ENCODE measurements at places on chromosomes 4 and X.

- DNase-seq: no peak
Measured at GRCh38 chr4:151905197-151905596, 144.4 kb upstream of the GATB start.

GRCh38 chrX:150854856-150855255 is 43.6 kb downstream of the CD99L2 start:
- no peak for DNase-seq

GRCh38 chrX:340641-341423 is 22.2 kb upstream of the GTPBP6 start:
- DNase-seq: no peak

DNA sequence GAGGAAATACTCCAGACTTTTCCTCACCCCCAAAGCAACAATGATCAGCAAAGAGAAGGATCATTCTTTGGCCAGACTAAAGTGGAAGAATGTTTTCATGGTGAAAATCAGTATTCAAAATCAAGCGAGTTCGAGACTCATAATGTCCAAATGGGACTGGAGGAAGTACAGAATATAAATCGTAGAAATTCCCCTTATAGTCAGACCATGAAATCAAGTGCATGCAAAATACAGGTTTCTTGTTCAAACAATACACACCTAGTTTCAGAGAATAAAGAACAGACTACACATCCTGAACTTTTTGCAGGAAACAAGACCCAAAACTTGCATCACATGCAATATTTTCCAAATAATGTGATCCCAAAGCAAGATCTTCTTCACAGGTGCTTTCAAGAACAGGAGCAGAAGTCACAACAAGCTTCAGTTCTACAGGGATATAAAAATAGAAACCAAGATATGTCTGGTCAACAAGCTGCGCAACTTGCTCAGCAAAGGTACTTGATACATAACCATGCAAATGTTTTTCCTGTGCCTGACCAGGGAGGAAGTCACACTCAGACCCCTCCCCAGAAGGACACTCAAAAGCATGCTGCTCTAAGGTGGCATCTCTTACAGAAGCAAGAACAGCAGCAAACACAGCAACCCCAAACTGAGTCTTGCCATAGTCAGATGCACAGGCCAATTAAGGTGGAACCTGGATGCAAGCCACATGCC is 89.7 kb downstream of the TET2 start:
- no peak for DNase-seq

- DNase-seq: no peak
Measured at GRCh38 chr4:151012820-151013219, 2.3 kb downstream of the LRBA start.

DNA sequence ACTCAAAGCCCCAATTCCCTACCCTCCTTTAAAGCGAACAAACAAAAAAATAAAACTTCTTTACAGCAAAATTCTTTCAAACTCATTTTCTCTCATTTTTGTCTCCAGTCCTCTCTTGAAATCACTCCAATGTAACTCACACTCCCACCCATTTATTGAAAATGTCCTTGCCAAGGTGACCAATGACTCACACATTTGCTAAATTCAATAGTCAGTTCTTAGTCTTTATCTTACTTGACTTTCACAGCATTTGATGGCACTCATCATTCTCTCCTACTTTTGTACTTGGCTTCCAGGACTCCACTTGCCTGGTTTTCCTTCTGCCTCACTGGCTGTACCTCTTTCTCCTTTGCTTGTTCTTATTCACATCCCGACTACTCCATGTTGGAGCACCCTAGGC is 19.9 kb downstream of the CC2D2A start:
- no peak for DNase-seq

- no peak for DNase-seq
Measured at GRCh38 chr4:8438743-8439142, 1.8 kb downstream of the ACOX3 start.

GRCh38 chrX:45435481-45435880 is 234.8 kb upstream of the DIPK2B start:
- no peak for DNase-seq

- DNase-seq: no peak
Measured at GRCh38 chr4:107808572-107808971, 16.2 kb upstream of the SGMS2 start.

DNA sequence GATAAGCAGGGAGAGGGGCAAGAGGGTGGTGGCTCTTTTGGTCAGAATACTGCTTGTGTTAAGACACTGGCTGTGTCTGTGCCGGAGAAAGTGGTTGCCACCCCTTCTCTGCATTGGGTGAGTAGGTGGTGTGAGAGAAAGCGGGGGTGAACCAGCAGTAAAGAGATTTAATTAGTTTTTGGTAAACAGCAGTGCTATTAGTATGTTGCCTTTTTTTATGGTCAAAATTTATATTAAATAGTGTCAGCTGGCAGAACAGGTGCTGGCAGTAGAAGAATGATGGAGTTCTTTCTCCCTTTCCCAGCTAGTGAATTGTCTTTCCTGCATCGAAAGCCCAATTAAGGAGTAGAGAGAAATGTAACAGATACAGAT is 181.6 kb downstream of the LARP7 start:
- DNase-seq: no peak

DNA sequence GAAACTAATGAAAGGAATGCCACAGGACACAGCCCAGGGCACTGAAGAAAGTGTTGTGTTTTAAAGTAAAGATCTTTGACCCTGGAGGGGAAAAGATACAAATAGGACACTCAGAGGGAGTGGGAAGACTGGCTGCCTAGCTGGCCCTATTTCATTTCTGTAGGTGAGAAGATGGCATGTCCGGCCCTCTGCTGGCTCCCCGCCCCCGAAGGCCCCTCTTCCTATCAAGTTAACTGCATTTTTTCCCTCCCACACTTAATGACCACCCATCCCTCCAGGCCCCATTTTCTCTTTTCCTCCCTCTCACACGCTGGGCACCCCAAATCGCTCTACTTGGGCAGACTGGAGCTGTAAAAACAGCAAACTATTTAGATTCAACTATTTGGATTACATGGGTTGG is 5.5 kb upstream of the TRIM75 start:
- no peak for DNase-seq

DNA sequence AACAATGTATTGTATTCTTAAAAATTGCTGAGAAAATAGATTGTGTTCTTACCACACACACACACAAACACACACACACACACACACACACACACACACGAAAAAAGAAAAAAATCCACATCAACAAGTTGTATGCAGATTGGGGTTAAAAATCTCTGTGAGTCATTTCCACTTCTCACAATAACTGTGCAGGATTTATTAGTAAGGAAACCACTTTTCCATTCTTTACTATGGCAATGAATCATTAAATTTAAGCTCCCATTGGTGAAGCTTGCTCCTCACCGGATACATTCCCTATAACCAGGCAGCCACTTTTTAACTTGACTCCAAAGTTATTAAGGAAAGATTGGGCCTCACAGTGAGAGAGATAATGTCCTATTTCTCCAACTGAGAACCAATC is 19.7 kb upstream of the MAGEE1 start:
- no peak for DNase-seq

GRCh38 chrX:132090403-132091159 is 37.2 kb downstream of the FRMD7 start:
- no peak for DNase-seq

GRCh38 chr4:121789455-121789854 is 11.7 kb upstream of the EXOSC9 start:
- DNase-seq: no peak

DNA sequence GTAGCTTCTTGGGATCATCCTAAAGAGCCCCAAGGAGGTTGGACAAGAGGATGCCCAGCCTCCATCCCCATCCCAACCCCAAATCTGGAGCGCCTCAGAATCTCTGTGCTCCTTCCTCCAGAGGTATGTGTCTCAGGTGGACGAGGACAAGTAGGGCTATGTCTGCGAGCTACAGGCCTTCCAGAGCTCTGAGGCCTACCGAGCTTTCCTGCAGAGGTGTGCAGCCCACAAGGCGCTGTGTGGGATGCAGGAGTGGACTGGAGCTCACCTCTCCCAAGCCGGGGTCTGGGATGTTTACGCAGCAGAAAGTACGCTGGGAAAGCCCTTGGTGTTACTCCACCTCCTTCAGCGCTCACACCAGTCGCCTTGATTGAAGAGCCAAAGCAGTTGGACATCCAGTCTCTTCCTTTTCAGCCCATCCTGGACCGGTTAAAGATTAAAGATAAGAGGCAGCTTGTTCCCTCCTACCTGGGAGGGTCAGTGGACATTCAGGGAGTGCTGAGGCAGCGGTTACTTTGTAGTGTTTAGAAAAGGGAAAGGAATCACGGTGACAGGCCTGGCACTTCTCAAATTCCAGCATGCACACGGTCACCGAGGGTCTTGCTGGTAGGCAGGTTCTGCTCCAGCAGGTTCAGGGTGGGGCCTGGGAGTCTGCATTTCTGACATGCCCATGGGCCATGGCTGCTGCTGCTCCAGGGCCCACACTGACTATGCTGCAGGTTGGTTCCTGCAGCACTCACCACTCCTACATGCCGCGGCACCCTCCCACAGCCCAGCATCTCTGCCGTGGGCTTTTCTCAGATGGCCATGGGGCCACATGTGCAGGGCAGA is 29.5 kb upstream of the JAKMIP1 start:
- DNase-seq: no peak

DNA sequence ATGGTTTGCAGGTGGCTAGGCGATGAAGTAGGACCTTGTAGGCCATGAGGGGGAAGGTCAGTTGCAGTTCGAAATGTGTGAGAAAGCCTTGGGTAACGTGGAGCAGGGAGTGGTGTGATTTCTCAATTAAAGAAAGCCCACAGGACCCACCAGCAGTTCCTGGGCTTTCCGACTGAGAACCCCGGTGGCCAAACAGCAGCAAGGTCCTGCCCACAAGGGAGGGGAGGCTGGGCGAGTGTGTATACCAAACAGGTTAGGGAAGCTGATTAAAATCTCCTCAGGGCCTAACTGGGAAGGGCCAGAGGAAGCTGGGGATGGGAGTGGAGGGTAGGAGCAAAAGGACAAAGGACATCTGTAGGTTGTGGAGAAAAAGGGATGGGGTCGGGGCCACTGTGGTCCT is 2.4 kb downstream of the ATP6AP1 start:
- DNase-seq: no peak

GRCh38 chrX:122913134-122913533 is 270.9 kb upstream of the GRIA3 start:
- no peak for DNase-seq

DNA sequence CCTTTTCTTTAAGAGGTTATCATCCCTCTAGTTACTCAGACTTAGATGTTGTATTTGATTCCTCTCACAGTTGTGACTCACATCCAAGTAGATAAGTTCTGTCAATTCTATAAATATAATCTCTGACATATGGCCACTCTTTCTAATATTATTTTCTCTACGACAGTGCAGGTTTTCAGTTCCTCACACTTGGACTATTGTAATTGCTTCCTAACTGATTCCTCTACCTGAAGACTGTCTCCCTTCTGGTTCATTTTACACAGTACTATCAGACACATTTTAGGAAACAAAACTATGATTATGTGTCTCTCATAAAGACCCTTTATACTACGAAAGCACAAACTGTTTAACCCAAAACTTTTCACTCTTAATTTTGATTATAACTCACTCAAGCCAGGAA is 31.3 kb upstream of the GNRHR start:
- no peak for DNase-seq

DNA sequence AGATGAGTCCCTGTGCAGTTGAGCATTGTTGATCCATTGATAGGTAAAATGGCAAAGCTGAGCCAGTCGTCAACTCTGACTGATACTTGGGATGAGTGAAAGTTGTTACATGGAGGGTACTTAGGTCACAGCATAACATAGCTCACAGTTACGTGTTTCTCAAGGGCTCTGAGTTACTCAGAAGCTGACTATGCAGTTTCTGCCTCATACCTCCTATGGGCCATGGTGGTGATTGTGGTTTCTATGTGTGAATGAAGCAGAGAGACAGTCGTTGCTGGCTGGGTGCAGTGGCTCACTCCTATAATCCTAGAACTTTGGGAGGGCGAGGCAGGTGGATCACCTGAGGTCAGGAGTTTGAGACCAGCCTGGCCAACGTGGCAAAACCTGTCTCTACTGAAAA is 30.8 kb downstream of the FRMPD3 start:
- no peak for DNase-seq

- no peak for DNase-seq
Measured at GRCh38 chr4:119854364-119854763, 212.3 kb downstream of the MAD2L1 start.

- no peak for DNase-seq
Measured at GRCh38 chrX:70032792-70033191, 16.9 kb downstream of the AWAT2 start.

DNA sequence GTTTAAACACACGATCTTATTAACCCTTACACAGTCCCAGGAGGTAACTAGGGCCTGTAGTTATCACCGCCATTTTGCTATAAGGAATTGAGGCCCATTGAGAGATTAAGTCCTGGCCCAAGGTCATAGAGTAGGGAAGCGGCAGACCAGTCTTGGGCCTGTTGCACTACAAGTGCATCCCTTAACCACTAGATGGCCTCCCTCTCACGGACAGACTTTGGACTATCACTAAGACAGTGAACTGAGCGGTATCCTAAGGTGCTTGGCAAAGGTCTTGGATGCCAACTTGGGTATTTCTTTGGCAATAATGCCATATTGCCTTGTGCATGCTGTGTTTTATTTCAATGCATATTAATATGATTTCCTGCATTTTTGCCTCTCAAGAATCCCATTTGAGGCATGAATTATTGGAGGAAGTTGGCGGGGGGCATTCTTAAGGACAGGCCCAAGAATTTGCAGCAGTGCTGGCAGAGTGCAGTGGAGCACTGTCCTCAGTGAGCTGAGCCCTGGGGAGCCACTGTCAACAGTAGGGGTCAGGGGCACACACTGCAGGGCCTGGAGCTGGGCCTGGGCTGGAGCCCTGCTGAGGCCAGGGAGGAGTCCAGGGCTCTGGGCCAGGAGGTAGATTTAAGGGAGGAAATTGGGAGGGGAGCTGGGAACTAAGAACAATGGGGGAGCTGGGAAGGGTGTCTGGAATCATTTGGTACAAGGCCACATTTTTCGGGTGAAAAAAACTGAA is 147.4 kb downstream of the SMIM20 start:
- no peak for DNase-seq

GRCh38 chr4:112674376-112674775 is 37.4 kb downstream of the LARP7 start:
- DNase-seq: no peak

DNA sequence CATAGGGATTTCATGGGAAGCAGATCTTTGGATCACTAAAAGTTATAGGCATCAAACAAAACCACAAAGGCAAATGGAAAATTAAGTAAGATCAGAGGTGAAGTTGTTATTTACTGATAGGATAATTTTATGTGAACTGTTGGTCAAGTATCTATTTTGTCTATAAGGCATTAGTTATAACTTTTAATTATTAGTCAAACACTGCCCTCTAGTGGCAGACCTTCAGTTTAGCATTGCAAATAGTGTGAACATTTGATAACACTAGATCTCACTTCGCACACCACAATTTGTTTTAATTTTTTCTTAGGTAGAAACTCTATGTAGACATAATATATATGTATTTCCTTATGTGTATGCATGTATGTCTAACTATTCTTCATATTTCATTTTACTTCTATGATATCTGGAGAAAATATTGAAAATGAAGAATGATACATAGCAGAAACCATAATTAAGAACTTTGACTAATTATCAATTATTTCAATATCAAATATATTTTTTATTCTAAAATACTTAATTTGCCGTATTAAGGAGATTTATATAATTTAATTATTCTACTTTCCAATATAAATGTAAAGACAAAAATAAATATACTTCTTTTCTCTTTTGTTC is 214.5 kb upstream of the TACR3 start:
- DNase-seq: no peak

Data from stimulated activated CD8-positive, alpha-beta memory T cell treated with anti-CD3 and anti-CD28 coated beads, Interleukin-4, amount 100 ng/mL, for 1 hour (primary cell).